Ovary (tissue), 10 donors: ENCODE measurements at places on chromosomes 13 and 19. TPM values are rescaled to one million over a fixed set of nuclear protein-coding genes. Genes with fewer than 3 reads are reported as not detected.

GRCh38 chr19:17530586-17530985, 19.1 kb downstream of the PGLS start:
- no peaks in the 10 kb centered on the region for H3K4me1 ChIP-seq
- H3K36me3 ChIP-seq = no peaks in the 10 kb centered on the region
- no peaks in the 10 kb centered on the region for H3K27me3 ChIP-seq
- DNase-seq = no peak

DNA sequence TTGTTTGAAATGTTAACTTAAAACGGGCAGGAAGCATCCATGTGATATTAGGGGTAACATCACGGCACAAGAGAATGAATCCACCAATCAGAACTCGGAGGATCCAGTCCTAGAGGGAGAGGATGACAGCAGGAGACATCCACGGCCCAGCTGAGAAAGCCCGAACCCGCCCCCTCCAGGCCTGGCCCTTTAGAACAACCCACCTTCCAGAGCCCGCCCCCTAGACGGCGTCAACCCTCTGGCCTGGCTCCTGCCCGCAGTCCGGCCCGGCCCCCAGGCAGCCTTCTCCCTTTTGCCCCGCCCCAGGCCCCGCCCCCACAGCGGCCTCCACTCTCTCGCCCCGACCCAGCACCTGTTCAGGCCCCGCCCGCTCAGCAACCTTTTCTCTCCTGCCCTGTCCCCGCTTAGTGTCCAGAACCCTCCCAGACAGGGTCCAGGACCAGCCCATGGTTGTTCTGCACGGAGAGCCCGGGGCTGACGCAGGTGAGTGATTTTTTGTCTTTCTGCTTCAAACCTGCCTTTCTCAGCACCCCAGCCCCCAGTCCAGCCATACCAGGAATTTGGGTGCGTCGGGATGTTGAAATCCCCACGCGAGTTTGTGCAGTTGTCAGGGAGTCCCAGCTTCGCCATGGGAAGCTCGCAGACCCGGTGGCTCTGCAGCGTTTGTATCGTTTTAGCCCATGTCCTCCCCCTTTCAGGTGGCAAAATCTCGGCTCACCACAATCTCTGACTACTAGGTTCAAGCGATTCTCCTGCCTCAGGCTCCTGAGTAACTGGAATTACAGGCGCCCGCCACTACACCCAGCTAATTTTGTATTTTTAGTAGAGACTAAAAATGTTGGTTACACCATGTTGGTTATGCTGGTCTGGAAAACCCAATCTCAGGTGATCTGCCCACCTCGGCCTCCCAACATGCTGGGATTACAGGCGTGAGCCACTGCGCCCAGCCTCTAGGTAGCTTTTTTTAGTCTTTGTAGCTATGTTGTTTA, 16.1 kb downstream of the ZNF816 start:
- DNase-seq = peak; percentile 57
- H3K36me3 ChIP-seq = no peaks in the 10 kb centered on the region
- no peaks in the 10 kb centered on the region for H3K4me1 ChIP-seq

GRCh38 chr19:48363810-48364597, at the start of the genes SYNGR4 and TMEM143:
TSS of gene SYNGR4 (plus strand) at chr19:48364367. CDS start at chr19:48365843, 1,476 bp downstream.
TSS of gene TMEM143 (minus strand) at chr19:48363940. CDS start at chr19:48363920, 20 bp downstream.
- H3K27ac ChIP-seq = peak within 1 kb of the TSS; percentile 97
- no peaks in the 10 kb centered on the region for H3K27me3 ChIP-seq
- DNase-seq = peak; percentile 98
- H3K4me3 ChIP-seq = peak within 1 kb of the TSS; percentile 74
- no peaks in the 10 kb centered on the region for H3K36me3 ChIP-seq

GRCh38 chr13:39575641-39576238, 27.3 kb downstream of the LHFPL6 start:
- H3K4me3 ChIP-seq = no peak overlapping the region
- no peak overlapping the region for H3K27ac ChIP-seq
- no peak for DNase-seq
- H3K27me3 ChIP-seq = no peaks in the 10 kb centered on the region
- peaks cover 8% of the 10 kb centered on the region for H3K4me1 ChIP-seq

GRCh38 chr19:38830039-38830733, 1.4 kb downstream of the ECH1 start:
- no peaks in the 10 kb centered on the region for H3K36me3 ChIP-seq
- no peak overlapping the region for H3K27ac ChIP-seq
- no peaks in the 10 kb centered on the region for H3K27me3 ChIP-seq
- peaks cover 7% of the 10 kb centered on the region for H3K4me1 ChIP-seq
- DNase-seq = no peak

OCEL1 gene
- total RNA-seq = 21.7 TPM

- DNase-seq = no peak
- H3K4me3 ChIP-seq = no peak overlapping the region
- no peaks in the 10 kb centered on the region for H3K27me3 ChIP-seq
- H3K4me1 ChIP-seq = no peaks in the 10 kb centered on the region
- no peak overlapping the region for H3K27ac ChIP-seq
These were observed 45.4 kb downstream of the ZIC5 start for GRCh38 chr13:99926014-99926731.

CGB8 gene
- not detected for total RNA-seq

DNA sequence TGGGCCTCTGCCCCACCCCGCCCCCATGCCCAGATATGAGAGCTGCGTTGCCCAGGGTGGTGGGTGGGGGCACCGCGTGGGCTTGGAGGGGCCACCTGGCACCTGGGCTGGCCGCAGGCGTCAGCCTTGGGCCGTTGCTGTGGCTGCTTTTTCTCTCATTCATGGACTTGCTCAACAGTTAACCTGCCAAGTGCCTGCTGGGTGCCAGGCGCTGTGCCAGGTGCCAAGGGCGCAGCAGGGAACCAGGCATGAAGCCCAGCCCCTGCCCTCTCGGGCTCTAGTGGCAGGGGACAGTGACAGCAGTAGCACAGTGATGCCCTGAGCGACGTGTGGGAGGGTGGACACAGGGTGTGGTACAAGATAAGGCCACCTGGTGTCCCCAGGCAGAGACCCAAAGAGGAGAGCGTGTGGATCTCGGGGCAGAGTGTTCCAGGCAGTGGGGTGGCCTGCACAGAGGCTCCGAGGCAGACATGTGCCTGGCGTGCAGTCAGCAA, 28.1 kb downstream of the DHX34 start:
- no peak overlapping the region for H3K27ac ChIP-seq
- no peak overlapping the region for H3K4me3 ChIP-seq
- no peak for DNase-seq
- no peaks in the 10 kb centered on the region for H3K27me3 ChIP-seq
- H3K4me1 ChIP-seq = no peaks in the 10 kb centered on the region
- peaks cover 7% of the 10 kb centered on the region for H3K36me3 ChIP-seq

- no peaks in the 10 kb centered on the region for H3K4me1 ChIP-seq
- no peaks in the 10 kb centered on the region for H3K36me3 ChIP-seq
- no peak overlapping the region for H3K4me3 ChIP-seq
- H3K27ac ChIP-seq = no peak overlapping the region
- no peaks in the 10 kb centered on the region for H3K27me3 ChIP-seq
These were observed 45.2 kb upstream of the URI1 start for GRCh38 chr19:29896802-29897201.

DNA sequence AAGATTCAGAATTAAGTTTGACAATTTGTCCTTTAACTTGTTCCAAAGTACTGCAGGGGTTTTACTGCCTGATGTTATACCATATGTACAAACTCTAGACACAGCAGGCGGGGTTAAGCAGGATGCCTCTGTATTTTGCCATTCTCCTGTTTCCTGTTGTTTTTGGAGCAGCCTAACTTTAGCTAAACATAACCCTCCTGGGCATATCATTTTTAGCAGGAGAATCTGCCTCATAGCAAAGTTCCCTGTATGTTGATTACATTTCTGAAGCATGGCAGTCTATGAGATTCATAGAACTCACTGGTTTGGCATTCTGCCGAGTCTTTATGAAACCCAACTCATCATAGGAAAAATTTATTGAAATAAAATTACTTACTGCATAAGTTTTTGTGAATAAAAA, 5.2 kb downstream of the LHFPL6 start:
- H3K4me1 ChIP-seq = peaks cover 11% of the 10 kb centered on the region
- H3K36me3 ChIP-seq = no peaks in the 10 kb centered on the region
- DNase-seq = no peak
- H3K27me3 ChIP-seq = no peaks in the 10 kb centered on the region
- H3K27ac ChIP-seq = no peak overlapping the region

GRCh38 chr19:47414469-47414868, 4.9 kb downstream of the MEIS3 start:
- DNase-seq = no peak
- H3K36me3 ChIP-seq = no peaks in the 10 kb centered on the region
- H3K4me1 ChIP-seq = peaks cover 3% of the 10 kb centered on the region
- H3K27me3 ChIP-seq = no peaks in the 10 kb centered on the region

ELSPBP1 gene
- total RNA-seq = not detected

GRCh38 chr19:1929021-1929742, 11.8 kb upstream of the CSNK1G2 start:
- peak; percentile 80 for DNase-seq
- H3K4me1 ChIP-seq = peaks cover 11% of the 10 kb centered on the region
- H3K27me3 ChIP-seq = no peaks in the 10 kb centered on the region
- peak overlapping the region; percentile 12 for H3K4me3 ChIP-seq
- no peaks in the 10 kb centered on the region for H3K36me3 ChIP-seq
- no peak overlapping the region for H3K27ac ChIP-seq
